Naive thymus-derived CD4-positive, alpha-beta T cell (primary cell): ENCODE measurements at places on chromosomes 16 and 17. TPM values are rescaled to one million over a fixed set of nuclear protein-coding genes. Genes with fewer than 3 reads are reported as not detected.

CETP gene
- total RNA-seq = not detected

DNA sequence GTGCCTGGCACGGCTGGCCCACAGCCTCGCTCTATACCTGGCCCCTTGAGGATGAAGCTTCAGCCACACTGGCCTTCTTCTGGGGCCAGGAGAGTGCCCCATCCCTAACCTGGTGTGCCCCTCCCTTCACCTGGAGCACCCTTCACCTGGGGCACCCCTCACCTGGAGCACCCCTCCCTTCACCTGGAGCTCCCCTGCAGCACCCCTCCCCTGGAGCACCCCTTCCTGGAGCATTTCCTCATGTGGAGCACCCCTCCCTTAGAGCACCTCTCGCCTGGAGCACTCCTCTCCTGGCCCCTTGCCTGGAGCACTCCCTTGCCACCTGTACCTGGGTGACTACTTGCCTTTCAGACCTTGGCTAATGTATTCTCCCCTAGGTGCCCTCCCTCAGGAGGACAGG lies 2.4 kb upstream of the FBXL16 start:
- DNase-seq = no peak
- H3K36me3 ChIP-seq = no peaks in the 10 kb centered on the region
- H3K27ac ChIP-seq = no peak overlapping the region
- H3K27me3 ChIP-seq = peaks cover 4% of the 10 kb centered on the region

TNFRSF13B gene
- total RNA-seq = 0.79 TPM

WDR59 gene
- total RNA-seq = 82.7 TPM

SULT1A3 gene
- total RNA-seq = 33.6 TPM

- no peaks in the 10 kb centered on the region for H3K4me1 ChIP-seq
- H3K4me3 ChIP-seq = no peak overlapping the region
- H3K27me3 ChIP-seq = no peaks in the 10 kb centered on the region
- H3K36me3 ChIP-seq = no peaks in the 10 kb centered on the region
Observed at GRCh38 chr17:4759776-4760236, 11.9 kb upstream of the TM4SF5 start.

GRCh38 chr17:4588391-4588790 lies 4.1 kb downstream of the SMTNL2 start:
- no peak overlapping the region for H3K27ac ChIP-seq
- no peaks in the 10 kb centered on the region for H3K27me3 ChIP-seq
- no peak overlapping the region for H3K4me3 ChIP-seq

DNA sequence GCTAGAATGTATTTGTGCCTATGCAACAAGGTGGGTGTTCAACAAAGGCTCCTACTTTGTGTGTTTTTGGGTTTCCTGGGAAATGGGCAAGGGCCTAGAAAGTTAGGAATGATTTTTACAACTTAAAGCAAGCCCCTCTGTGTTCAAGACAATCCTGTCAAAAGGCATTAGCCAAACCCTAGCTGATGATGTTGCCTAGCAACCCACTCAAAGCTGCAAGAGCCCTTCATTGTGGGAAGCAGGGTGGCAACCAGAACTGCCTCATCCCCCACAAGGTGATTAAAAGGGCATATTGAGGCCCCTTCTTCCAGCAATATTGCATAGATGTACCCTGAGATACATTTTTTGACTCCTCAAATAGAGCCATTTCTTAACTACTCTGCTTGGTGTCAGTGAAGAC lies 16.0 kb upstream of the RASL10B start:
- H3K27me3 ChIP-seq = no peaks in the 10 kb centered on the region
- H3K4me1 ChIP-seq = no peaks in the 10 kb centered on the region
- DNase-seq = no peak
- H3K36me3 ChIP-seq = peaks cover 18% of the 10 kb centered on the region

- peak overlapping the region; percentile 49 for H3K27ac ChIP-seq
- no peaks in the 10 kb centered on the region for H3K27me3 ChIP-seq
- H3K4me1 ChIP-seq = peaks cover 26% of the 10 kb centered on the region
Observed at GRCh38 chr16:85105475-85105874, 6.8 kb downstream of the CIBAR2 start.
